Activated T-helper 1 cell treated with Interleukin-2 at 50 U/mL for 16 hours (primary cell): ENCODE measurements at places on chromosomes 4 and X.

- no peak for DNase-seq
These were observed 3.1 kb downstream of the KDM6A start for GRCh38 chrX:44876086-44876485.

DNA sequence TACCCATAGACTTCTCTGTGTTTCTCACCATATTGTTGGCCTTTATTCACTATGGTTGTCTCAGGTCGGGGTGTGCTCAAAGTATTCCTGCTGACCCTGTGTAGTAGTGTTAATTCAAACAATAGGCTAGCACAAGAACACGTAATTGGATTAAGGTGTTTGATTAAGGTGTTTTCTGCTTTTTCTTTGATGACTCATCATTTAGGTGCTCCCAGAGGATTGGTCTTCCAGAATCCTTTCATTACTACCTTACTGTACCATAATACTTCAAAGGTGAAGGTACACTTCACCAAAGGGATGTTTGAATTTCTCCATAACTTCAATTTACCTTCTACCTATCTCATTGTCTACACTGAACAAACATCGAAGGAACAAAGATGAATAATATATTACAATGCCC, 121.7 kb upstream of the CCDC160 start:
- no peak for DNase-seq

- no peak for DNase-seq
These were observed 89.7 kb downstream of the ZNF718 start for GRCh38 chr4:213971-214370.

- no peak for DNase-seq
These were observed 408 bp downstream of the TET2 start for GRCh38 chr4:105147016-105147552.

- DNase-seq: no peak
These were observed 151.8 kb downstream of the TSPAN5 start for GRCh38 chr4:98506462-98507132.

DNA sequence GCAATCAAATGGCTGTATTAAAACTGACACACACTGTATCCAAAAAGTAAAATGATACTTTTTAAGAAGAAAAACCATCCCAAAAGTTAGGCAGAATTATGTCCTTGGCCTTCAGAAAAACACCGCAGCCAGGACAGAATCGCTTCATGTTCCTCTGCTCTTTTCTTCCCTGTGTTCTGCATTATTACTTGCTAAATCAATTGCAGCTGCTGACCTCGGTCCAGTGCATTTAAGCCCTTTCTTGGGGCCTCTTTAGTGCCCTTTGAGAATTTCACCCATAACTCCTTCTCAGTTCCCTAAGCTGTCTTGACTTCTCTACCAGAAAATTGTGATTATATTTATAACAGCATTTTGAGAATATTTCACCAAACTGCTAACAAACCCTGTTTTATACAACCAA, 696.9 kb downstream of the PCDH7 start:
- no peak for DNase-seq

GRCh38 chrX:15563056-15563455, 37.7 kb downstream of the ACE2 start:
- no peak for DNase-seq

DNA sequence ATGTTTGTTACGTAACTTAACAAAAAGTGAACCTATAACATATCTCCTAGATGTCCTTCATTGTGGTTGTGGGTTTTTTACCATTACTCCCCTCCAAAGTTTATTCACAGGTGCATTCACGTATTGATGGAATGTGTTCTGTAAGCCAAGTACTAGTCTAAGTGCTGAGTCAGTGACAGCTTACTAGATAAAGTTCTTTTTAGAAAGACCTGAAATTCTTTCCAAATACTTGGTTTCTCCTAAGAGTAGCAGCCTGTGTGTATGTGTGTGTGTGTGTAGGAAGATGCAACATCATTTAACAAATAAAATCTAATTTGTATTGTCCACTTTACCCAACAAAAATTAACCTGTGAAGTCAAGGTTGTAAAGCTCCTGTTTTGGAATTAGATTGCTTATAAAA, 22.1 kb downstream of the NAP1L5 start:
- no peak for DNase-seq

GRCh38 chr4:88736264-88736663, 38.6 kb upstream of the NAP1L5 start:
- DNase-seq: no peak

DNA sequence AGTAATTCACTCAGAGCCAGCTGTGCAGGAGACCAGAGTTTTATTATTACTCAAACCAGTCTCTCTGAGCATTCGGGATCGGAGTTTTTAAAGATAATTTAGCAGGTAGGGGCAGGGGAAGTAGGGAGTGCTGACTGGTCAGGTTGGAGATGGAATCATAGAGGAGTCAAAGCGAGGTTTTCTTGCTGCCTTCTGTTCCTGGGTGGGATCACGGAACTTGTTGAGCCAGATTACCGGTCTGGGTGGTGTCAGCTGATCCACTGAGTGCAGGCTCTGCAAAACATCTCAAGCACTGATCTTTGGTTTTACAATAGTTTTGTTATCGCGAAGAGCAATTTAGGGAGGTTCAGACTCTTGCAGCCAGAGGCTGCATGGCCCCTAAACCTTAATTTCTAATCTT, 63.6 kb downstream of the TRIM2 start:
- no peak for DNase-seq

DNA sequence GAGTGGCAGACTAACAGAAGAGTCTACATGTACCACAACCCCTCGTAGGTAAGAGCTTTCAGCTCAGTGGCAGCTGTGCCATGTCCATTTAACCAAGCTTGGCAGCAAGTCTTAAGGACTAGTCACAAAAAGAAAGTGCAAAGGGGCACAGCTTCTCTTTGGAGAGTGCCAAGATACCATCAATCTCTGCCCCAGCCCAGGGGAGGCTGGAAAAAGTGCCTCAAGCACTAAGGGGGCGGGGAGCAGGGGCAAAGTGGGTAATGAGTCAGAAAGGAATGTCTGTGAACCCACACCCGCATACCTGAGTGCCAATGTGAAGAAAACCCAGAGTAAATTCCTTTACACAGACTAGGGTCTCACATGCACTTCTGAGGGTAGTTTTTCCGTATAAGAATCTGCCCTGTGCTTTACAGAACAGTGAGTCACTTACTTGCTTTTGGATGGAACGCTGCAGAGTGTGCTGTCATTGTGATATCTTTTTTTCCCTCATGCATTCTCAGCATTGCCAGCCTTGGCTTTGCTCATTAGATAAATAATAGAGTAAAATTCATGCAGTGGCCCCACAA, 219.8 kb downstream of the ZNF674 start:
- no peak for DNase-seq

DNA sequence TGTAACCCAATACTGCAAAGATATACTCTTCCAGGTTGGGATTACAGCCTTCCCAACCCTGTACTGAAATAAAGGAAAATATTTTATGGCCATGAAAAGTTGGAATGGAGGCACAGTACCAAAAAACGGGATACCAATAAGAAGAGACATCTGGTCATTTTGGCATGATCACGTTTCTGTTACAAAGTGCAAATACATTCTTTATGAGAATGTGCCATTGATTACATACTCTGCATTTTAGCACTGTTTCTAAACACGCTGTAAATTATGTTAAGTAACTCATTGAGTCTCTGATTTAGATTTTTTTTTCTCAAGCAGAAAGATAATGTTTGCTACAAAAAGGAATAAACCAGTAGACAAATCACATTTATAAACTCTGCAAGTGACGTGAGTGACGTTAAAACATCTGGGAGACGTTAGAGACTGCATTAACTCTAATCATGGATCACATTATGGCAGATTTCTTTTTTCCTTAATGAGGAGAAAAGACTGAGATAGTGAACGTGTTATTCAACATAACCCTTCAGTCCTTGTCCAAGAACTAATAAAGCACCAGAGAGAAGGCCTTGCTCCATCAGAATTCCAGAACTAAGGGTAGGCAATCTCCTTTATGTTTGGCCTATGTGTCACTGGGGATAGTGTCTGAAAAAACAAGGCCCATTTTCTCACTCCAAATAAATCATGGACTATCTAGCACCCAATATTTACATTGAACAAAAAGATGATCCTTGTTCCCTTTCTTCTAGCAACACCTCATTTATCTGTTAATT, 31.0 kb downstream of the UNC5C start:
- no peak for DNase-seq

- DNase-seq: no peak
These were observed 29.0 kb downstream of the OPRPN start for GRCh38 chr4:70426789-70427188.

GRCh38 chr4:53189011-53189410, 176.8 kb downstream of the SCFD2 start:
- no peak for DNase-seq

- DNase-seq: no peak
These were observed 286.5 kb downstream of the GLUD2 start for GRCh38 chrX:121333942-121334341.

DNA sequence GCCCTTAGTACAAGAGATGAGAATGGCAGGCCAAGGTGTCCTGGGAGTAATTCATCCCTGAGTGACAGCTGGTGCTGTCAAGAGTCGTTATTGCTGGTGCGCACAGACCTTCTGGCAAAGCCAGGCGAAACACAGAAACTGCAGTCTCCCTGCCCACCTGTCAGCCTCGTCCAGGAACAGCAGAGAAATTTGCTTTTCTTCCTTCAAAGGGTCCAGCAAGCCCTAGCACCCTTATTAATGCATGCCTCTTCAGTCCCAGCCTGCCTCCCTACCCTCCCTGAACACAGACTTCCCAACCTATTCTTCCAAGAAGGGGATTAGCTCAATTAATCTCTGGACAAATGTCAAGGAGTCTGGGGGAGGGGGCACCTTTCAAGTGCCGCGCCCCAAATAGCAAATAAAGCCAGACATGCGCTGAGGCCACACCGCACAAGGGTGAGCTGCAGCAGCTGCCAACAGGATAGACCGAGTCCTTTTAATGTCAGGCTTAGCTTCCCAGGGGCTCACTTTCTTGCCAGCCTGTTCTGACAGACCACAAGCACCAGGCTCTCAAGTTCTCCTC, 250.7 kb upstream of the RASGEF1B start:
- no peak for DNase-seq

DNA sequence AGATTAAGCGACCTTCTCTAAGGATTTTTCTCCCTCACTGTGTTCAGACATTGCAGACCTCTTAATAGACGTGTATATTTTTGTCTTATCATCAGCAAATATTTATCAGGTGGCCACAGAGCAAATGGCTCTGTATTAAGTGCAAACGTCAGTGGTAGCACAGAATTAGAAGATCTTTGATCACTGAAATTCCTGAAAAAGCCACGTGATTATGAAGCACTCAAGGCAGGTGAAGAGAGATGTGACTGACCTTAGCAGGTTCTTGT, 105.9 kb upstream of the TBC1D9 start:
- no peak for DNase-seq

DNA sequence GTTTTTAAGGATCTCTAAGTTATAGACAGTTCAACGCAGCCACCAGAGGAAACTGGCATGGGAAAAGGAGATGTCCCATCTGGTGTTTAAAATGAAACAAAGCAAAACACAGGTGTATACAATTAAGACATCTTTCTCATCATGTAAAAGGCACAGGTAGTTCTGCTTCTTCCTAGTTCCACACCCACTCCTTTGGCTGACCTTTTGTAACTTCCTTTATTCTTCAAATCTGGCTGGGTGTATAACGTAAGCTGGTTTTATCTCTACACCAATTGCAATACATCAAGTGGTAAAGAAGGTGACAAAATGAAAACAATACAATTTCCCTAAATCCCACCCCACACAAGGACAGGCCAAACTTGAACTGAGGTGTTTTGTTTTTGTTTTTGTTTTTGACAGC, 27.3 kb upstream of the FBXW7 start:
- DNase-seq: no peak

GRCh38 chr4:56817840-56818491, 3.5 kb downstream of the SPINK2 start:
- no peak for DNase-seq

GRCh38 chrX:111040377-111041017, 55.5 kb upstream of the PAK3 start:
- no peak for DNase-seq

- DNase-seq: no peak
These were observed 58.5 kb upstream of the PITX2 start for GRCh38 chr4:110681381-110681780.

GRCh38 chr4:74161666-74162450, 3.9 kb downstream of the MTHFD2L start:
- no peak for DNase-seq

GRCh38 chrX:13808865-13809264, 8.0 kb downstream of the GPM6B start:
- no peak for DNase-seq

GRCh38 chrX:110087485-110088356, 84.8 kb downstream of the TMEM164 start:
- no peak for DNase-seq

DNA sequence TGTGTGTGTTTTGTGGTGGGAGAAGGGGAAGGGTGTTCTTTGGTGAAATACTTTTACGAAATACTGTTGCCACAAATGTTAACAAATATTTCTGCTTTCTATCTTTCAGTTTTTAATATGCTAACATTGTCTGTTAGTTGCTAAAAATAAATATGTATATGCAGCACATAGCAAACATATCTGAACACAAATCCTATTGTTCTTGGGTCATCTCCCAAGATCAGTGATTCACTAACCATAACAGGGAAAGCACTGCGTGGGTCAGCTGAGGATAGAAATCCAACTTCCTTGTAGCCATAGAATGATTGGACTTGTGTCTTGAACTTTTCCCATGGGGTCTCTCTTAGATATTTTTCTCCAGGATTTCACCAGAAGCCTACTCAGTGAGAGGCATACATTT, 250.3 kb upstream of the FAM47A start:
- no peak for DNase-seq

DNA sequence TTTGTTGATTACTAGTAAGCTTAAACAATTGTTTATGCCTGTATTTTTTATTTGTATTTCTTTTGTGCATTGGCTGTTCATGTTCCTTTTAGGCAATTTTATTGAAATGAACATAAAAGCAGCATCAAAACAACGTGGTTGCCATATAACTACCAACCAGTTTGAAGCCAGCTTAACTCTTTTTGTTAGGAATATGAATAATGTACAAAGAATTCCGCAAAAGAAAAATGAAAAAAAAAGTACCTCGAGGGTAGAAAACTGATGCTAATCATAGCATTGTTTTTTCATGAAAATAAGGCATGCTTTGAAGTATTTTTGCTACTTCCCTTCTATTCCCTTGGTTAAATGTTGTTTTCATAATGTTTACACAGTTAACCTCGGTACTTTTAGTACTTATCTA, 1024.0 kb upstream of the SLIT2 start:
- DNase-seq: no peak

- no peak for DNase-seq
These were observed 87.5 kb upstream of the DHX15 start for GRCh38 chr4:24671849-24672248.

GRCh38 chr4:5710065-5710960, 688 bp upstream of the EVC start:
- no peak for DNase-seq

- peak; percentile 37 for DNase-seq
These were observed 46.4 kb downstream of the ASMT start for GRCh38 chrX:1661048-1661921.

GRCh38 chrX:14718403-14718802, 154.5 kb downstream of the FANCB start:
- DNase-seq: no peak

GRCh38 chr4:119525005-119525749, 103.4 kb downstream of the PDE5A start:
- DNase-seq: no peak

- no peak for DNase-seq
These were observed 246.4 kb upstream of the TRAM1L1 start for GRCh38 chr4:117331817-117332216.
